ENCODE measurements at places on chromosomes 11 and 22. TPM values are rescaled to one million over a fixed set of nuclear protein-coding genes. Genes with fewer than 3 reads are reported as not detected.

SHISA8 gene
- not detected for total RNA-seq

RHOD gene
- 10.6 TPM for total RNA-seq

FIBIN gene
- total RNA-seq: 28.8 TPM

PLAAT5 gene
- total RNA-seq: not detected

KLHL35 gene
- total RNA-seq: 4.6 TPM

ANO3 gene
- total RNA-seq: 4.5 TPM

OR51E2 gene
- not detected for total RNA-seq

DEPDC7 gene
- total RNA-seq: 4.6 TPM

POTEH gene
- total RNA-seq: not detected

LRRC55 gene
- not detected for total RNA-seq

RFPL3 gene
- total RNA-seq: not detected

CLCF1 gene
- 4.4 TPM for total RNA-seq
